ENCODE measurements at places on chromosomes 11 and 22.

GRCh38 chr22:20663941-20664593, 109.8 kb upstream of the SERPIND1 start:
- DNase-seq = no peak

DNA sequence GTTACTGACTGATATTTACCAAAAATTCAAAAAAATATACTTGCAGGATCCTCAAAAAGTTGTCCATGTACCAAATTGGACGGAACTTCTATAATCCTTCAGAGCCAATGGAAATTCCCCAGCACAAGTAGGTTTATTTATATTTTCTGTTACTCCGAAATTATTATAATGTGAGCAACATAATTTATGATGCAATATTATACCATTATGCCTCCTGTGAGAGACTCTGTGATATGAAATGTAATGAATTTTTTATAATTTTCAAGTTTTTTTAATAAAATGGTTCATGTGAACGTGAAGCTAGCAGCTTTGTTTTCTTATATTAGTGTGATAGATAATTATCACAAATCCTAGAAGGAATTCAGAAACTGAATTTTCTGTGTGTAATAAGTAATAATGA, 18.2 kb downstream of the PIWIL4 start:
- DNase-seq = no peak

- no peak for DNase-seq
These were observed 130.8 kb downstream of the HIPK3 start for GRCh38 chr11:33387996-33388395.

GRCh38 chr22:49229483-49230193, 598.0 kb downstream of the BRD1 start:
- no peak for DNase-seq

GRCh38 chr11:45961751-45962240, 39.3 kb downstream of the LARGE2 start:
- no peak for DNase-seq
